CD8-positive, alpha-beta memory T cell (primary cell): ENCODE measurements at places on chromosomes 4 and X. TPM values are rescaled to one million over a fixed set of nuclear protein-coding genes. Genes with fewer than 3 reads are reported as not detected.
A peak's percentile ranks its signal among the peaks of the same experiment; 100 is the strongest.

DNA sequence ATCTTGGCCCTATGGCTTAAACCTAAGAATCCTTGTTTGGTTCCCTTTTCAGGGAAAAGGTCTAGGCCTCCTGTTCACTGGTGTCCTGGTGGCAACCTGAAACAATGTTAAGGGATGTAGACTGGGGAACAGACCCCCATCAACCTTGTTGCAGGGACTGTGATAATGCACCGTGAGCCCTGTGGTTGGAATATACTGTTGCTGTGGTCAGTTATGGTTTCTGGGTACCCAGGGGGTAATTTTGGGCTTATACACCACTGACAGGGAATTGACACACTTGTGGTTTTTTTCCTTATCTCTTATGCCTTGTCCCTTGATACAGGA, 64.0 kb upstream of the WDR1 start:
- no peaks in the 10 kb centered on the region for H3K27me3 ChIP-seq
- H3K4me1 ChIP-seq, result peaks cover 16% of the 10 kb centered on the region
- no peak overlapping the region for H3K4me3 ChIP-seq
- H3K27ac ChIP-seq, result peak overlapping the region; percentile 86
- no peaks in the 10 kb centered on the region for H3K36me3 ChIP-seq
- no peak for DNase-seq

DNA sequence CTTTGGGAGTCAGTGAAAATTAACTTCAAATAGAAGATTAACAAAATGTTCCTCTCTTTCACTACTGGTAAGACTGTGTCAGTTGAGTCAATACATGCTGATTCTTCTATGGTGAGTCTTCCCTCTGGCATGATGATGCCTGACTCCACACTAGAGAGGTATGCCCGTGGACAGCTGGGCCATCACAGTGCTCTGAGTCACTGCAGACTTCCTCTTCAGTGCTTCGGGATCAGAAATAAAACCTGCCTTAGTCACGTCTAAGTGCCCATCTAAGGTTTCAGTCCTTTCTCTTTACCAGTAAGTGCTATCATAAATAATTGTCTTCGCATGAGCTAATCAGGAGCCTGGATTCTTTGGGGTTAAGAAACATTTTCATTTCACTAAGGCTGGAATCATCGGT, 1.6 kb upstream of the ASB5 start:
- no peak overlapping the region for H3K4me3 ChIP-seq
- no peaks in the 10 kb centered on the region for H3K27me3 ChIP-seq
- H3K27ac ChIP-seq, result no peak overlapping the region
- no peaks in the 10 kb centered on the region for H3K36me3 ChIP-seq
- no peak for DNase-seq

- no peaks in the 10 kb centered on the region for H3K27me3 ChIP-seq
- H3K4me3 ChIP-seq, result no peak overlapping the region
- DNase-seq, result no peak
- no peak overlapping the region for H3K27ac ChIP-seq
- no peaks in the 10 kb centered on the region for H3K4me1 ChIP-seq
These were observed 86.6 kb downstream of the MID1 start for GRCh38 chrX:10533696-10534365.

- H3K36me3 ChIP-seq, result no peaks in the 10 kb centered on the region
- H3K27me3 ChIP-seq, result no peaks in the 10 kb centered on the region
These were observed 31.5 kb upstream of the DIPK2B start for GRCh38 chrX:45232139-45232538.

GRCh38 chrX:55593756-55594257, 29.4 kb upstream of the FOXR2 start:
- no peaks in the 10 kb centered on the region for H3K27me3 ChIP-seq
- no peaks in the 10 kb centered on the region for H3K4me1 ChIP-seq
- H3K4me3 ChIP-seq, result no peak overlapping the region
- H3K36me3 ChIP-seq, result no peaks in the 10 kb centered on the region
- H3K27ac ChIP-seq, result no peak overlapping the region
- no peak for DNase-seq

DNA sequence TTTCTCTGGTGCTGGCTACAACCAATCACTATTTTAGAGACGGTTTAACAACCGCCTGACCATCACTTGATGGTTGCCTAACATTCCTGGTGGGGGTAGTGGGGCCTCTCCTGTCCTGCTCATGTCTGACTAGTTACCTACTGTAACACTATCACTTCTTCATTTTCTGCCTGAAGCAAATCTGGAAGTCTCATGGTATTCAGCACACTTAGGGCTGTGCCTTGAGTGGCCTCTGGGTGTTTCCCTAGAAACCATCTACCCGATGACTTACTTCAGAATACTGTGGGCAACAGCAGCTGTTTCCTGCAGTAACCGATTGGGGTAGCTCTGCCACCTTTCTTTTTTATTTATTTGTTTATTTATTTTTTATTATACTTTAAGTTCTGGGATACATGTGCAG, 880.1 kb upstream of the INTU start:
- DNase-seq, result no peak
- no peaks in the 10 kb centered on the region for H3K4me1 ChIP-seq
- no peak overlapping the region for H3K27ac ChIP-seq
- H3K36me3 ChIP-seq, result no peaks in the 10 kb centered on the region
- H3K27me3 ChIP-seq, result no peaks in the 10 kb centered on the region

DNA sequence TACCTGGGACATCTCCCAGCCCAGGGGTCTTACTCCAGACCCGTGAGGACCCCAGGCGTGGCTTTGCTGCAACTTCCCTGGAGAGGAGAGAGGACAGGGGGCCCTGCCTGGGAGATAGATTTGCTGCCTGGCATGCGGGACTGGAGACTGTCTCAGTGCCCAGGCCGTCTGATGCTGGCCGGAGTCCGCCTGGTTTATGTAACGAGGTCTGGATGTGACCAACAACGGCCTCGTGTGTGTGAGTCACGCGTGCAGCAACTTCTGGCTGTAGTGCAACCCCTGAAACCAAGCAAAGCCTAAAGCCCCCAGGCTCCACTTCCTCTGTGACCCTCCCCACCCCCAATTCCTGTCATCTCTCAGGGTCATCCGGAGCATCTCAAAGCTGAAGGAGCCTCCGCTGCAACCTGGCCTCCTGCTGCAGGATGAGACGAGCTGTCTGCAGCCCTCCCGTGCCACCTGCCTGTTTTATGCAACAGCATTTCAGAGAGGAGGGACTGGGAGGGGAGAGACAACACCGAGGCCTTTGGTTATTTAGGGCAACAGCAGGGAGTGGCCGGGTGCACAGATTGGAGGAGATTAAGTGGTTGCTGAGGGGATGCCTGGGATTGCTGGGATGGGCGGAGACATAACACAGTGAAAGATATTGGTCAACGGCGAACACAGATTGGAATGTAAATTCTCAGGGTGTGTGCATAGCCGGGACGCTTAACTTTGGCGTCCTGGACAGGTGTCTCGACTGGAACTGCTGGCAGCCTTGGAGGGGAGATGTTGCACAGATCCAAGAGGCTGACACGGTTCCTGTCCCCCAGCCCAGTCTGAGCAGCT, 16.0 kb downstream of the XG start:
- H3K4me3 ChIP-seq, result no peak overlapping the region
- no peak overlapping the region for H3K27ac ChIP-seq
- no peaks in the 10 kb centered on the region for H3K4me1 ChIP-seq
- H3K36me3 ChIP-seq, result no peaks in the 10 kb centered on the region

DNA sequence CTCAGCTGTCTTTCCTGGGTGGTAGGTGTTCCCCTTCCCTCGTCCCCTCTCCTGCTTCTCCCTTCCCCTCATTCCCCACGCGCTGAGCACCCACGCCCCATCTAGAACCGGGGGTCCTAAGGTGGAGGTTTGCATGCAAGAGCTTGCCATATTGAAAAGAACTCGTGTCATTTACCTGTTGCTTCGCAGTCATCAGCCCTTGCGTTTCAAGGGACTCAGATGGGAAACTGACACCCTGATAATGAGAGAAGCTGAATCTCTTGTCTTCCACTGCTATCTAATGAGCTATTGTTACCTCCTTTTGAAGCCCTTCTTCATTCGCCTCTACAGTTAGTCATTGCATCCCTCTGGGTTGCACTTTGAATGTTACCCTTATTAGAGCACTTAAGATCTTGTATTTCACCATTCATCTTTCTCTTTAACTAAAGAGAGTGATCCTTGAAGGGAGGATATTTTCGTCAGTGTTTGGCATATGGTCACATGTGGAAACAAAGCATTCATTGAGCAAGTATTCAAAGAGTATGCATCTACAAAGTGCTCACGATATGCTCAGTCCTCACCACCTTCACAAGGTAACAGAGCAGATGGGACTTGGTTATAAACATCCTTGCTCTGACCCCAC, 25.7 kb downstream of the ARL9 start:
- H3K4me1 ChIP-seq, result peaks cover 6% of the 10 kb centered on the region
- H3K27me3 ChIP-seq, result peaks cover 17% of the 10 kb centered on the region
- peak overlapping the region; percentile 11 for H3K27ac ChIP-seq
- H3K4me3 ChIP-seq, result peak overlapping the region; percentile 86
- no peaks in the 10 kb centered on the region for H3K36me3 ChIP-seq

- H3K27ac ChIP-seq, result no peak overlapping the region
- DNase-seq, result no peak
- no peaks in the 10 kb centered on the region for H3K4me1 ChIP-seq
- no peak overlapping the region for H3K4me3 ChIP-seq
- H3K27me3 ChIP-seq, result no peaks in the 10 kb centered on the region
These were observed 33.6 kb downstream of the RPGR start for GRCh38 chrX:38293741-38294140.

DNA sequence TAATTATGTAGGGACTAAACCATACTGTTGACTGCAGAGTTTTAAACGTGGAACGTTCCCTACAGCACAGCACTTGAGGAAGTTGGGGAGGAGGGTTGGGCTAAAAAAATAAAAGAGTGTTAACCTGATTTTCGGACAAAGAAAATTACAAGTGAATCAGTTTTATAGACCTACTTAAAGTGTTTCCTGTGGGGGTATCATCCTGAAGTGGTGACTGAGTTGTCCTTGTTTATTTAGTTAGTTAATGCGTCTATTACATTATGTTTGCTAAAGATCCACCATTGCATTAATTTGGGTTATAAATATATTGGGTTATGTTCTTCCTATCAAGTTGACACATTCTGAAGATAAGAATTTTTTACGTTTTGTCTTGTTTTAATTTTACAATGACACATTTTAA, 14.7 kb downstream of the UNC5C start:
- H3K27me3 ChIP-seq, result no peaks in the 10 kb centered on the region
- no peak for DNase-seq
- no peak overlapping the region for H3K4me3 ChIP-seq
- H3K27ac ChIP-seq, result no peak overlapping the region
- no peaks in the 10 kb centered on the region for H3K4me1 ChIP-seq

- H3K27ac ChIP-seq, result no peak overlapping the region
- H3K36me3 ChIP-seq, result no peaks in the 10 kb centered on the region
- H3K4me3 ChIP-seq, result no peak overlapping the region
- no peaks in the 10 kb centered on the region for H3K27me3 ChIP-seq
- H3K4me1 ChIP-seq, result no peaks in the 10 kb centered on the region
These were observed 9.8 kb downstream of the EREG start for GRCh38 chr4:74374561-74375327.

DNA sequence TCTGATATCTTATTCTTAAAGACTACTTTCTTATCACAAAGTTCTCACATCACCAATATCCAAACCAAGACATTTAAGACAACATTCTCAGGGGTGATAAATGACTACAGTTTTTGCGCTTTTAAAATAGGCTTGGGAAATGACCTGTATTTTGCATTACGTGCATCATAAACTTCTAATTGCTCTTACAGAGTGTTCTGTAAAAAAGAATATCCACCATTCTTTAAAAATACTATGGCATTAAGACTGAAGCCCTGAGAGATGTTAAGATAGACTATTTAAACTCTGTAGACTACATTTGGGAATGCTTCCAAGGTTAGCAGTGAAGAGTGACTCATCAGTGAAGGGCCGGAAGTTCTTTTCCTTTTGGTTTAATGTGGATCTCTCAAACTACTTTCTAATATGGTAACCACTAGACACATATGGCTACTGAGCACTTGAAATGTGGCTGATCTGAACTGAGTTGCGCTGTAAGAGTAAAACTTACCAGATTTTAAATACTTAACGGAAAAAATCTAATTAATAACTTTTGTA, 518.8 kb upstream of the FTHL17 start:
- H3K36me3 ChIP-seq, result no peaks in the 10 kb centered on the region
- no peak overlapping the region for H3K27ac ChIP-seq
- no peaks in the 10 kb centered on the region for H3K4me1 ChIP-seq
- no peaks in the 10 kb centered on the region for H3K27me3 ChIP-seq

- no peaks in the 10 kb centered on the region for H3K27me3 ChIP-seq
- H3K27ac ChIP-seq, result no peak overlapping the region
- H3K4me1 ChIP-seq, result no peaks in the 10 kb centered on the region
- H3K4me3 ChIP-seq, result no peak overlapping the region
These were observed 146.2 kb upstream of the TLL1 start for GRCh38 chr4:165726831-165727230.

DNA sequence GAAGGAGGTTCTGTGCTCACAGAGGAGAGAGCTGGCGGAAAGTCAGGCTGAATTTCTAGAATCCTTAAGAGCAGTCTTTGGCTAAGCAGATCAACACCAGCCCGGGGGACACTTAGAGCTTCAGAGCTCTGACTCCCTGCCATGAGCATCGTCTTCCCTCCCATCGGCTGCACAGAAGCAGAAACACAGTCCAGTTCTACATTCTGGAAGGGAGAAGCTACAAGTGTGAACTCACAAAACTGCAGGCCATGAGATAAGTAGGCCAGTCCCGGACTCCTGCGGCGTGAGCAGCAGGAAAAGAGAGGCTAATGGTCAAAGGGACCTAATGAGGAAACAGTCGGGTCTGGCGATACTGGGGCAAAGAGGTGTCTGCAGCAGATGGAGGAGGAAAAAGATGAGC, 211.5 kb downstream of the DHX15 start:
- no peaks in the 10 kb centered on the region for H3K27me3 ChIP-seq
- H3K4me1 ChIP-seq, result no peaks in the 10 kb centered on the region
- no peak overlapping the region for H3K4me3 ChIP-seq
- H3K27ac ChIP-seq, result no peak overlapping the region
- H3K36me3 ChIP-seq, result no peaks in the 10 kb centered on the region

- H3K4me1 ChIP-seq, result peaks cover 21% of the 10 kb centered on the region
- no peak overlapping the region for H3K27ac ChIP-seq
- no peak for DNase-seq
- H3K4me3 ChIP-seq, result no peak overlapping the region
These were observed 65.1 kb downstream of the LRBA start for GRCh38 chr4:150949943-150950342.

DNA sequence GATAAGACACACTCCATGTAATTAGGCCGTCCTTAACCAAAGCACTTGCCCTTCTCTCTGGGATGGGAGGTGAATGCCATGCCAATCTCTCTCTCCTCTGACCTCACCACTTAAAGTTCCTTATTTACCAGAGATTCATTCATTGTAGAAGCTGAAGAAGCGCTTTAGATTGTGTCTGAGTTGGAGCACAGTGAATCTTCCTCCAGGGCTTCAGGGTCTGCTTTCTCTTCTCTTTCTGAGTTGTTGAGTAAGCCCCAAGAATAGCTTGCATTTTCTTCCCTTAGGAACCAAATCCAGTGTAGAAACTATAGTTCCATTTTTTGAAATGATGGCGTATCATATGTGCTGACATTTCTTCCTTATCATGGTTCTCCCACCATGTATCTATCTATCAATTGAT, 104.5 kb upstream of the MAML3 start:
- no peaks in the 10 kb centered on the region for H3K4me1 ChIP-seq
- no peak overlapping the region for H3K4me3 ChIP-seq
- no peak overlapping the region for H3K27ac ChIP-seq
- DNase-seq, result no peak

CFP gene
- 2.3 TPM for total RNA-seq

ITIH6 gene
- not detected for total RNA-seq

CTAG1A gene
- not detected for total RNA-seq

ADAM29 gene
- total RNA-seq, result not detected

KIF4A gene
- total RNA-seq, result 16.5 TPM

CABS1 gene
- not detected for total RNA-seq

MTMR8 gene
- total RNA-seq, result 4.7 TPM

NAT8L gene
- total RNA-seq, result 0.55 TPM

CENPVL1 gene
- not detected for total RNA-seq

INTU gene
- 0.38 TPM for total RNA-seq

SFRP2 gene
- total RNA-seq, result not detected
